ENCODE measurements at places on chromosomes 13 and 19.

DNA sequence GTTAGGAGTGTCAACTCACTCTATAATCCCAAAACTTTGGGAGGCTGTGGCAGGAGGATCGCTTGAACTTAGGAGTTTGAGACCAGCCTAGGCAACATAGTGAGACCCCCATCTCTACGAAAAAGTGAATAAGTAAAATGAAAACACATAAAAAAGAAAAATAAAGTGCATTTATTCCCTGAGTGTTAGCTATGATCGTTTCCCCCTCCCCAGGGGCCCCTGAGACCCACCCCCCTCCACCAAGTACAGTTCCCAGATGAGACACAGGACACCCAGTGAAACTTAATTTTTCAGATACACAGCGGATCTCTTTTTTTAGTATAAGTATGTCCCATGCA, 28.6 kb upstream of the NANOS3 start:
- DNase-seq, result peak; percentile 14

GRCh38 chr19:306151-306900, 15.1 kb upstream of the PLPP2 start:
- peak; percentile 23 for DNase-seq

DNA sequence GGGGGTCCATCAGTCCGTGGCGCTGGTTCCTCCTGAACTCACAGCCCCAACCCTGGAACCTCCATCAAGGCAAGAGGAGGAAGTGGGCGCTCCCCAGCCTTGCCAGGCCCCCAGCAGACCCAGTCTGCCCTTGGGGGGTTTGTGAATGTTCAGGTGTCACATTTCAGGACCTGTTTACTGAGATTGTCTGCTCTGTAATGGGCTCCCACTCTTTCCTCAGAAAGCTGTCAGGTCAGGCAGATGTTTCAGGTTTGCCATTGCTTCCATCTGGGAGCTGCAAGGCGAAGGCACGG, 29.4 kb downstream of the TSSK6 start:
- no peak for DNase-seq

DNA sequence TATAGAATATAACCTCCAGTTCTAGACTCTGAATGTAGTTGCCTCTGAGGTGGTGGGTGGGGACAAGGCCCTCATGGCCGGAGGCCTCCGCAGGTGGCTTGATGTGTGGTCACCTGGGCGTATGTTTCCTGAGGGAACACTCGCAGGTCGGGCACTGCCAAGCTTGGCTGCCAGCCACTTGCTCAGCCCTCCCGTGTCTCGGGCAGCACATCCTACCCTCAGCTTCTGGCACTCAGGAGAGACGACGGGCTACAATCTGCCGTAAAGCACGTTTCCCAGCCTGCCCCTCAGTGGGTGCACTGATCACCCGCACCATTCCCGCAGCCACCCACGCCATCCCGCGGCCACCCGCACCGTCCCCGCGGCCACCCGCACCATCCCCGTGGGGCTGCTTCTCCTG, 15.2 kb downstream of the THOP1 start:
- no peak for DNase-seq

DNA sequence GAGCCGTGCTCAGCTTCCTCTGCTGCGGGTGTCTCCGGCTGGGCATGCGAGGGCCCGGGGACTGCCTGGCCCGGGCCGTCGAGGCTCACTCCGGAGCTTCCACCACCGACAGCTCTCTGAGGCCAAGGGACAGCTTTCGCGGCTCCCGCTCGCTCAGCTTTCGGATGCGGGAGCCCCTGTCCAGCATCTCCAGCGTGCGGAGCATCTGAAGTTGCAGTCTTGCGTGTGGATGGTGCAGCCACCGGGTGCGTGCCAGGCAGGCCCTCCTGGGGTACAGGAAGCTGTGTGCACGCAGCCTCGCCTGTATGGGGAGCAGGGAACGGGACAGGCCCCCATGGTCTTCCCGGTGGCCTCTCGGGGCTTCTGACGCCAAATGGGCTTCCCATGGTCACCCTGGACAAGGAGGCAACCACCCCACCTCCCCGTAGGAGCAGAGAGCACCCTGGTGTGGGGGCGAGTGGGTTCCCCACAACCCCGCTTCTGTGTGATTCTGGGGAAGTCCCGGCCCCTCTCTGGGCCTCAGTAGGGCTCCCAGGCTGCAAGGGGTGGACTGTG, 1.2 kb downstream of the S1PR4 start:
- no peak for DNase-seq

DNA sequence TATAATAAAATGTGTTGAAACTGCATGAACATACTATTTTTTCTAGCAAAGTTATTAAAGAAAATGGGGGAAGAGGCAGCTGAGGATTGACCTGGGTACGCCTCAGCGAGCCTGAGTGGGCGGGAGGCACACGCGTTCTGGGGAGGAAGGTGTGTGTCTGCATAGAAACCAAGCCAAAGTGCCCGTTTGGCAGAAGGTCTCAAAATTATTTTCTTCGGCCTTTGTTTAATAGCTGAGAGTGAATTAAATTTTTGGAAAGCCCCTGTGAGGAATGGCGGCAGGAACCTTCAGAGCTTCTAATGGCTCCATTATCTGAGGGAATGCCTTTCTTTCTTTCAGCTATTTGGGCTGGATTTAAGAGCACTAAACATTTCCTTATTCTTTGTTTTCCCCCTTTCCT, 5.2 kb downstream of the ZIC2 start:
- no peak for DNase-seq

DNA sequence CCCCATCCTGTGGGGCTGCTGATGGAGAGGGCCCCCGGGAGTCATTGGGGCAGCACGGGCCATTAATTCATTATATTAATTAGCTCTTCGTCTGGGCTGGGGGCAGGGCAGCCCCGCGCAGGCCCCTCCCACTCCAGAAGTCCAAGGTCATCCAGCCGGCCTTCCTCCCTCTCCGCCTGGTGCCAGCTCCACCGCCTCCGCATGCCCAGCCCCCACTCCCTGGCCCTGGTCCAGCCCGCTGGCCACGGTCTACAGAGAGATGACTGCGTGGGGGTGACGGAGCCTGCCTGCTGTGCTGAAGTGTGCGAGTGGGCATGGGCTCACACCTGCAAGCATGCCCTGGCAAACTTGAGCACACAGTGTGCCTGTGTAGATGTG, 8.8 kb downstream of the IGLON5 start:
- peak; percentile 87 for DNase-seq

- no peak for DNase-seq
Observed at GRCh38 chr19:49656456-49657109, 9.1 kb downstream of the IRF3 start.

DNA sequence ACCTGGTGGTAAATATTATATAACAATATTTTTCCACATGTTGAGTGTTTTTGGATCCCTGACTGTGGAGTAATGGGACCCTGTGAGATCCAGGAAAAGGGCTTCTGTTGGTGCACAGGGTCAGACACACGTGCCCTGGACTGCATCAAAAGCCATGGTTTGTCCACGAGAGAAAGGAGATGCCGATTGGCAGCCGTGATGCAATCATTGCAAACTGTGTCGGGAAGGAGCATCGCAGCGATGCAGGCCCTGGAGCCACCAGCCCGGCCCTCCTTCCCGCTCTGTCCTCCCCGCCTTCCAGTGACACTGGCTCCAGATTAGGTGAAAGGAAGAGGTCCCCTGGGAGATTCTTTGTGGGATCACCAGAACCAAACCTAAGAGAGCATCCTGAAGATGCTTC, 9.1 kb downstream of the COL4A2 start:
- no peak for DNase-seq

DNA sequence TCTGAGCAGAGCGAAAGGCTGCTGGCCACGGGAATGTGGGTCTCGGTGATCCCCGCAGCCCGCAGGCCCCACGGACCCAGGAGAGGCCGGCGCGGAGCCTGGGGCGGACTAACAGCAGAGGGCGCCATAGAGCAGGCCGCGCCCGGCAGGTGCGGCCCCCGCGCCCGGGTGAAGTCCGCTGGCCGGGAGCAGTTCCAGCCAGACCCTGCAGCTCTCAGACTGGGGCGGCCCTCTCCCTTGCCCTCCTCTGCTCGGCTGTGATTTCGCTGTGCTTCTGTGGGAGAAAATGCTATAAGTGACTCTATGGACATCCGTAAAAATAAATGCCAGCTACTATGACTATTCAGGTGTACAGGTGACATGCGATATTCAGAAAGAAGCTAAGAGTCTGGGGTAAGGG, 37.7 kb downstream of the GSX1 start:
- peak; percentile 86 for DNase-seq

GRCh38 chr13:31987535-31988170, 43.9 kb upstream of the FRY start:
- DNase-seq, result no peak

DNA sequence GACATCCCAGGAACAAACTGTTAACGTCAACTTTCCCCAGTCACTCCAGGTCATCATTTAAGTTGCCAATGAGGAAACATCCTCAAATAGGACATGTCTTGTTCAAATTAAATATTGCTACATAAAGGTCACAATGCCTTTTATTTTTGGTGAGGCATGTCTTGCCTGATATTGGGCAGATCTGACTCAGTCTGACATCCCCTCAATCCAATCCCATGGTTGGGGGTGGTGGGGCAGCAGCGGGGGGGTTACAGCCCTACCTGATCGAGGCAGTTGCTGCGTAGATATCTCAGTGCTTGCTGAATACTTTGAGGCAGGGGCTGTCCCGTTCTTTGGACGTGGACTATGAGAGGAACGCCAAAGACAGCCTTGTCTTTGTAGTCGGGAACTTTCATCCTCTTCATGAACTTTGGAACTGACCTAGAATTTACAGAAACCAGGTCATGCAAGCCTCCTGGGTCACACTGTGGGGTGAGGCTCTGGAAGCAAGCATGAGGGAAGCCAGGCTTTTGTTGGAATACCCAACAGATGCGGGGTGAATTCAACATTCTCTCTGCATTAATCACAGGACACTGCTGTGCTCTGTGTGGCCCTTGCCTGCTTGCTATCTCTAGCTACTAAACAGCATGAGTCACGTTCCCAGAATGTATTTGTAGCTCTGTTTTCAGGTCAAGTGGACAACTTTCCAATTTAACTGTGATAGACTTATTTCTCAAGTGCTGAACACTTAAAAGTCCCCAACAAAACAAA, 109.8 kb downstream of the KL start:
- DNase-seq, result no peak

DNA sequence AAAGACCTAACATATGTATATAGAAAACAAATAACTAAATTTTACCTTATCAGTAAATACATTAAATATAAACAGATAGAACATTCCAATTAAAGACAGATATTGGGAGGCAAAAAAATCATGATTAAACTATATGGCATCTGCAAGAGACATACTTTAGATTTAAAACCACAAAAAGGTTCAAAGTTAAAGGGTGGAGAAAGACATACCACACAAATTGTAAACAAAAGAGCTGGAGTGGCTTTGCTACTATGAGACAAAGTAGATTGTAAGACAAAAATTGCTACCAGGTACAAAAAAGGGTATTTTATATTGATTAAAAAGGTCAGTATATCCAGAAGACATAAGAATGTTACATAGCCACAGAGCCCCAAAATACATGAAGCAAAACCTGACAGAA, 200.2 kb downstream of the KCNRG start:
- DNase-seq, result no peak

GRCh38 chr13:33904431-33904830, 86.5 kb downstream of the RFC3 start:
- DNase-seq, result no peak

GRCh38 chr13:63774133-63774532, 2358.5 kb upstream of the PCDH20 start:
- DNase-seq, result no peak

- DNase-seq, result no peak
Observed at GRCh38 chr13:93818345-93818744, 591.7 kb downstream of the GPC6 start.

GRCh38 chr19:18868380-18869022, 27.5 kb downstream of the CERS1 start:
- DNase-seq, result no peak

DNA sequence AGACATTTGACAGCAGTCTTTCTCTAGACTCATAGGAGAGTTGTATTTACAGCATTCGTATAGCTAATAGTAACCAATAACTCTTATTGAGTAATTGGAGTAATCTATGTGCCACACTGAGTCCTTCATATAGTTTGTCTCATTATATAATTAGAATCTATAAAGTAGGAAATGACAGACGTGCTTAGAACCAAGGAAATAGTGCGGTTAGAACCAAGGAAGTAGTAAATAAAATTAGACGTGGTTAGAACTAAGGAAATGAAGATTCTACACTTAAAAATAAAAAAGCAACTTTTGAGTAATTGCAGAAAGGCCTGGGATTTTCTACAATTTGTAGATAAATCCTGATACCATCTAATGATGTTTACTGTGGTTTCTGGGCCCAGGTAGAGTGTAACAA, 107.8 kb upstream of the TNFSF11 start:
- DNase-seq, result no peak

GRCh38 chr19:30556230-30556711, 184.1 kb downstream of the ZNF536 start:
- no peak for DNase-seq

DNA sequence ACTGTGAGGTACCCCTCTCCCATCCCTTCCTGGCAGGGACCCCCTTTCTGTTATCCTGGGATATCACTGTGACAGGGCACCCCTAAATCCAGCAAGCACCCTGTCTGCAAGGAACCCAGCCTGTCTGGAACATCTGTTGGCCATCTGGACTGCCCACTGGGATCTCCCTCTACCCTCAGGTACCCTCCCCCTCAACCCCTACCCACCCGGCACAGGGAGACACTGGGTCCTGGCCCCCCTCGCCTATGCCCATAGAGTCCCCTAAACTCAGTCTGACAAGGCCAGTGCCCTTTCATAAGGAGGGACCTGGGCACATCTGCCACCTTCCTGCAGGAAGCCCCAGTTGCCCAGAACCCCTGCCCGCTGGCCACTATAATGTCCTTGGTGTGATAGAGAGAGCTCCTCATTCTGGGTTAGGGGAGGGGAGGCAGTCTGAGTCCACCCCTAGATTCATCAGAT, 2.8 kb upstream of the SLC27A5 start:
- peak; percentile 66 for DNase-seq

- DNase-seq, result no peak
Observed at GRCh38 chr13:44506719-44507118, 69.4 kb downstream of the TSC22D1 start.

DNA sequence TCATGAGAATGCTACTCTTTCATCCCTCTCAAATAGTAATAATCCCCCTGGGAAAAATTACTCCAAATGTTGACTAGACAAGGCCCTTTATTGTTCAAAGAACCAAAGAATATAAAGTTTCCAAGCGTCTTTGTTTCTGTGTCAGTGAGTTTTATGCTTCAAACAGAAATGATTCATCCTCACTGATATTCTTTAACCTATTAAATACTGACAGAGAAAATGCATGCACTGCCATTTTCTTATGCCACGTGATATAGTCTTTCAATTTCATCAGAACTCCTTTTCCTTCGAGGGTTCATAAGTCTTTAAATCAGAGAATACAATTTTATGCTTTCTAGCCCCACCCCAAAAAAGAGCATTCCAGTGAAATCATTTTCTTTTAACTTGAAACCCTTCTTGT, 211.6 kb downstream of the SHISA2 start:
- DNase-seq, result no peak

Measured in SK-N-SH (cell line).